Hippocampal formation (tissue), 2 donors: ENCODE measurements at places on chromosomes 2 and 18.

DNA sequence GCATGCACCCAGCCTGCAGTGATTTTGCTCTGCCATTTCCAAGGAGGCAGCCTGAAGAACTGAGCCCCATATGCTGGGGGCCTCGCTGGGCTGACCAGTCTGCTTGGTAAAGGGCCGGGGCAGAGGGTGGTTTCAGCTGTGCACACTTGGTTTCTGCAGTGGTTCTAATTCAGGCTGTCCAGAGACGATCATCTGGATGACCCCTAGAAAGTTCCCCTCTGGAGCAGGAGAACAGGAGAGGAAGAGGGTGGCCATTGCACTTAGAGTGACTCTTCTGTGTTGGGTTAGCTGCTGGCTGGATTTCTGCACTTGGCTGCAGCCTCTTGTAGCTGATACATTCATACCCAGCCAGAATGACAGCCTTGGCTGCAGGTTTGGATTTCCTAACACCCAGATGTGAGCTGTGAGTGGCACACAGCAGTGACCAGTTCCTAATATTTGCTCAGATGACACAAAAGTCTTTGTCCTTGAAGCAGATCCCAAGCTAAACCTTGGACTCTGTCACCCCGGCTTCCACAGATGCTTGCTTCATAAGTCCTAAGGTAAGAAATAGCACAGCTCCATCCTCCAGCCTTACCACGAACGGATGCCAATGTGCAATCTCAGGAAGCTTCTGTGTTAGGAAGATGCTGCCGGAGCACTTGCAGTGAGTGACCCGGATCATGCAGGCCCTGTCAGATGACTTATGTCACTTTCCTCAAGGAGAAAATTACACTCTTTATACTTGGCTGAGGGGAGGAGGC lies 105.6 kb downstream of the HNRNPLL start:
- DNase-seq: no peak

DNA sequence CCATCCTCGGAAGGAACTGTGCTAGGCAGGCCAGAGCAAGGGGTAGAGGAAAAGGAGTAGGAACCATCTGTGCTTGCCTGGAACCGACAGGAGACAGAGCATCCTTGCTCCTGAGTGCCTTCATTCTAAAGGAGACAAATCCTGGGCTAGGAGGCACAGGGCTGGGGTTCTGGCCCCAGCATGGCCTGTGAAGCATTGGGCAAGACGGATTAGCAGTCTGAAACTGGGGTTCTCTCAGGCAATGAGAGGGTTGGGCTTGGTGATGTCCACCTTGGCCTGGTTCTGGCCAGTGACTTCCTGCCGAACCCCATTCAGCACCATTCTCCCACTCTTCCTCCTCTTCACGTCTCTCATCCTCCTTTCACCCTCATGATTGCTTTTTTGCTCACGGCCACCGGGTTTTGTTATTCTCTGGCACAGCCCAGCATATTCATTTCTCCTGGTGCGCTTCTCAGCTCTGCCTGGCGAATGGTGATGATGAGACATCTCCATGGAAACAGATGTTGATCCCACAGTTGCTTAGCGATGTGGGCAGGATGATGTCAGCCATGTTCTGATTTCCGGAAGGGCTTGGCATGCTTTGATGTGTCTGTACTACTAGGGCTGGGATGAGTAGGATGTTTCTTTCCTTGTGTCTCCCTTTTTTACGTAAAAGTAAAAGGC lies 127.7 kb downstream of the CAPN13 start:
- peak; percentile 65 for DNase-seq

- DNase-seq: no peak
Measured at GRCh38 chr2:229180658-229181057, 90.4 kb downstream of the PID1 start.

GRCh38 chr2:140401056-140401455 lies 1620.9 kb upstream of the NXPH2 start:
- no peak for DNase-seq

- no peak for DNase-seq
Measured at GRCh38 chr18:44589693-44590355, 90.9 kb upstream of the SETBP1 start.
